Activated CD4-positive, alpha-beta T cell treated with anti-CD3 and anti-CD28 coated beads for 24 hours (primary cell): ENCODE measurements at places on chromosomes 6 and 20.

DNA sequence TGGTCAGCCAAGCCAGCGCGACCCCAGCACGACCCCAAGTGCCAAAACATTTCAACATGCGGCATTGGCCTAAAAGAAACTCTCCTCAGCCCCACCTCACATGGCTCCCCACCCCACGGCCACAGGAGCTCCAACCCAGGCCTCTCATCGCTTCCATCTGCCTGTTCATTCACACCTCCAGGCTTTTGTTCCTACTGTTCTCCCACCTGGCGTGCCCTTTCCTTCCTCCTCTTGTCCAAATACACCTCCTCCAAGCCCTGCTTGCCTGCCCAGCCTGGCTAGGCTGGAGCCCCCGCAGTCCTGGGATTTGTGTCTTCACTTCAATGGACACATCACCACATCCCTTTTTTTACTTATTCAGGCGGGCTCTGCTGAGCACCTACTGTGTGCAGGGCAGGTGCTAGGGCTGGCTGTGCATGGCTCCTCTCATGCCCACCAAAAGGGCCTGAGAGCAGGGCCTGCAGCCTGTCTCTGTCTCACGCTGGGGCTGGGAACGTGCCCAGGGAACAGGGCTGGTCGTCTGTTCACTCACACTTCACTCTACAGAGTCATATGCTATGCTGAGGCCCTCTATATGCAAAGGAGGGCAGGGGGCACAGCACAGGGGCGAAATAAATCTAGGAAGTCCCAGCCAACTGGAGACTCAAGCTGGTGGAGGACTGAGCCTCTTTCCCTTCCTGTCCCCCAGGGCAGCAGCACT, 61.1 kb downstream of the GRM4 start:
- DNase-seq: no peak

- DNase-seq: no peak
These were observed 44.0 kb upstream of the SMOC2 start for GRCh38 chr6:168397012-168397411.

GRCh38 chr6:38404900-38405556, 234.7 kb downstream of the BTBD9 start:
- no peak for DNase-seq

DNA sequence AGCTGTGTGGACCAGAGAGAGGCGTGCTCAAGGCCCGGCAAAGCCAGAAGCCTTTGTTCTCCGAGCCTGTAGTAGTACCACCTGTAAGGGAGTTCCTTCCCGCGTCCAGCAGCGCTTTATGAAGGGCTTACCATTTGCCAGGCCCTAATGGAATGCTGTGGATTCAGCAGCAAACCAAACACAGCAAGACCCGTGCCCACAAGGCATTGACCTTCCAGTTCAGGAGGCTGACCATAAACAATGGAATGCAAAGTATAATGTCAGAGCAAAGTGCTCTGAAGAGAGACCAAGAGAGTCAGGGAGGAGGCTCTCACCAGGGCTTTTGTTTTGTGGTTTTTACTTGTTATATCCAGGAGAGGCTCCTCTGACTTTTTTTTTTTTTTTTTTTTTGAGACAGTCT, 209.8 kb downstream of the ZMYND8 start:
- DNase-seq: no peak

DNA sequence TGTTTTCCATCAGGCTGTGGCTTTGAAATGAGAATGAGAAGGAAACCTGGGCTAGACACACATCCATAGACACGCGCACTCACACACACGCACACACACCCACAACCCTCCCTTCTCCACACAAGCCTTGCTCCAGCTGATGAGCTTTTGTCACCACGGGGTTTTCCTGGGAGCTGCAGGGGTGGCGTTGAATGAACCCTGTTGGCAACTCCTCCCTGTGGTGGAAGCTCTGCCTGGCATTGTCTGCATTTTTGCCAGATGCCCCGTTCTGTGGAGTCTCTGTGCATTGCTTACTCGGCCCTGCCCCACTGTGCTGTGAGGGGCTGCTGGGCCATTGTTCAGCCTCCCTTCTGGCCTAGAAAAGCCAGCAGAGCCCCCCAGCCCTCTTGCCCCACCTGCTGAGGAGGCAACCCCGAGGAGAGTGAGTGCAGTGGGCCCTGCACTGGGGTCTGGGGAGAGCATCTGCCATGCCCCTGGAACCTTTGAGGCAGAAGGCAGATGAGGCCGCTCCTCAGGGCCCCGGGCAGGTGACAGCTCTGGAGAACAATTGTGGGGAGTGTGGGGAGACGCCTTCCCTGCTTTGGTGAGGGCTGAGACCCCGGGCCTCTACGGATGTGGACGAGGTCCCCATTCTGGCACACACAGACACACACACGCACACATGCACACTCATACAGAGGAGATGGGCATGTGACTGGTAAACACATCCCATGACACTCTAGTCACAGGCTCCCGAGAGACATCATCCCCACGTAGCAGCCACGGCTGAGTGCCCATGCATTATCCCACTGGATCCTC, 9.9 kb downstream of the ADIG start:
- no peak for DNase-seq

DNA sequence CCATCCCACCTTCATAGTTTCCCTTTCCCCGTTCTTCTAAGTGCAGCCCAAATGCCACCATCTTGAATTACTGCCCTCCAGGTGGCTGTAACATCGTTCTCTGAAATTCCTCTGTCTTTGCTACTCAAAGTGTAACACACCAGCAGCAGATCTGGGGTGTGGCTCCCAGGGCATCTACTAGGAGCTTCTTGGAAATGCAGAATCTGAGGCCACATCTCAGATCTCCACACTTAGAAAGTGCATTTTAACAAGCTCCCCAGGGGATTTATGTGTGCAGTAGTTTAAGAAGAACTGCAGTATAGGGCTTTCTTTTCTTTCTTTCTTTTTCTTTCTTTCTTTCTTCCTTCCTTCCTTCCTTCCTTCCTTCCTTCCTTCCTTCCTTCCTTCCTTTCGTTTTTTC, 1.7 kb upstream of the MLIP start:
- DNase-seq: no peak

- DNase-seq: no peak
These were observed 37.1 kb downstream of the QRSL1 start for GRCh38 chr6:106666282-106667021.

GRCh38 chr6:119586250-119586882, 236.8 kb upstream of the MAN1A1 start:
- no peak for DNase-seq

DNA sequence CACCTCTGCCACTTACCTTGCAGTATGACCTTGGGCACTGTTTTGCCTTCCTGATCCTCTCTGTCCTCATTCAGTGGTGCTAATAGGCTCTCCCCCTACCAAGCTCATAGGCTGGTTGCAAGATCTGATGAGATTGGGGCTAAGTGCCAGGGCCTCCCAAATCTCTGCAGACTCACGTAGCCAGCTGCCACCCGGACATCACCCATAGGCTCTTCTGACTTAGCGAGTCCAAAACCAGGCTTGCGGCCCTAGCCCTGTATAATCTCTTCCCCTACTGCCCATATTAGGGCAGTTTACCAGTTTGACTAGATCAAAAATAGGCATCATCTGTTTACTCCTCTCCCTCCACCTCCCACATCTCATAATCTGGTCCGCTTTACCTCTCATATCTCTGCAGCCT, 54.2 kb upstream of the VSTM2L start:
- DNase-seq: no peak

DNA sequence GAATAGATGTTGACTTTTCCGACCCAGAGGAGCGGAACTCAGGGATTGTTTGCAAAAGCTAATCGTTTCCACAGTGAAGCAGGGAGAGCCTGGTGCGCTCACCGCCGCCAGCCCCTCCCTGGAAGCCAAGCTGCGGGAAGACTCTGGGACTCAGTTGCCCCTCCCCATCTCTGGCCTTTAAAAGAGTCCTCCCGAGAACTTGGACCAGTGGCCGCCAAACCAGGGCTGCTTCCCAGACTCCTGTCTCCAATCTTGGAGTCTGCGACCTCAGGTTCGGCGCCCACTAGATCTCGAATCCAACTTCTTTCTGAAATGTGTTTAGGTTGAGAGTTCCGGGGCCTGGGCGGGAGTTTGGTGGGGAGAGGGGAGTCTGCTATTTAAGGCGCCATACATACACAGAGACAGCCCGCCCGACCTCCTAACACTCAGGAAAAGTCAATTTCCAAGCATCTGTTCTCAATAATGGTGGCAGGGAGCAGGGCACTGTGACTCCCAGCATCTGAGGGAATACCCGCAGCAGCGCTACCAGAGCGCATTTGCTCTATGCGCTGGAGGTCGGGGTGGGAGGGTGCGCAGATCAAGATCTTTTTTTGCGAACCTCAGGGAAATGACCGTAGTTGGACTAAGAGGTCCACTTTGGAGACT, 800 bp upstream of the GRIK2 start:
- DNase-seq: no peak

DNA sequence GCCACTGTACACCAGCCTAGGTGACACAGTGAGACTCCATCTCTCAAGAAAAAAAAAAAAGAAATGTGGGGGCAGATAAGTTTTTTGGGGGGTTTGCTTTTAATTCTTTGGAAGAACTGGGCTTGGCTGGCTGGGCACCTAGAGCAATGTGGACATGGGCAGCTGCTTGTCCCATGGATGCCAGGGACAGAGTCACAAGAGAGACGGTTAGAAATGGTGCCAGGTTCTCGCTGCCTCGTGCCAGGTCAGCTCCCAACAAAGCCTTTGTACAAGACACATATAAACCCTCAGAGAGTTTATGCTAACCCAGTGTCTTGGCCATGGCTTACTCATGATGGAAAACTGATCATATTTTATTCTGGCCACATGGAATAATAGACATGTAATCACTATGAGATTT, 76.2 kb upstream of the ESR1 start:
- DNase-seq: no peak

- DNase-seq: no peak
These were observed 705.4 kb downstream of the MAFB start for GRCh38 chr20:39983655-39984054.

GRCh38 chr6:35052694-35053565, 88.2 kb downstream of the TCP11 start:
- no peak for DNase-seq

- DNase-seq: no peak
These were observed 575.3 kb downstream of the FRK start for GRCh38 chr6:115485400-115485799.
